Daoy (cell line): ENCODE measurements at places on chromosomes 16 and 17.
A peak's percentile ranks its signal among the peaks of the same experiment; 100 is the strongest.

- peak; percentile 59 for DNase-seq
These were observed 1.7 kb upstream of the DLX3 start for GRCh38 chr17:49996495-49997300.

- DNase-seq, result peak; percentile 36
These were observed 12.8 kb downstream of the G6PC3 start for GRCh38 chr17:44083250-44083849.

- DNase-seq, result no peak
These were observed 4.2 kb downstream of the SLX4 start for GRCh38 chr16:3607161-3607560.

DNA sequence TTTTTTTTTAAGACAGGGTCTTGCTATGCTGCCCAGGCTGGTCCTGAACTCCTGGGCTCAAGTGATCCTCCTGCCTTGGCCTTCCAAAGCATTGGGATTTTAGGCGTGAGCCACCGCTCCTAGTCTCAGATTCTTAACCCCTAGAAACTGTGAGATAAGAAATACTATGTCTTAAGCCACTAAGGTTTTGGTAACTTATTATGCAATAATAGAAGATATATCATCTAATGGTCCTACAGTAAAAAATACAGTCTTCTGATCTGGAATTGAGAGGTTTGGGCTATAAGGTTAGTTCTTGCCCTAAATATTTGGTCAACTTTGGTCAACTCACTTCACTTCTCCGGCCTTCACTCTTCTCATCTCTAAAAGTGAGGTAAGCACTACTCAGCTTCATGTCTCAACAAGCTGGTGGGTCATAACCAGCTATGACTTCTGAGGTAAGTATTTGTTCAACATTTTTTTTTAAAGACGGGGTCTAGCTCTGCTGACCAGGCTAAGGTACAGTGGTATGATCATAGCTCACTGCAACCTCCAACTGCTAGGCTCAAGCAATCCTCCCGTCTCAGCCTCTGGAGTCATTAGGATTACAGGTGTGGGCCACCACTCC lies 14.7 kb downstream of the RAD51D start:
- no peak for DNase-seq
